ENCODE measurements at places on chromosomes 7 and 10.

DNA sequence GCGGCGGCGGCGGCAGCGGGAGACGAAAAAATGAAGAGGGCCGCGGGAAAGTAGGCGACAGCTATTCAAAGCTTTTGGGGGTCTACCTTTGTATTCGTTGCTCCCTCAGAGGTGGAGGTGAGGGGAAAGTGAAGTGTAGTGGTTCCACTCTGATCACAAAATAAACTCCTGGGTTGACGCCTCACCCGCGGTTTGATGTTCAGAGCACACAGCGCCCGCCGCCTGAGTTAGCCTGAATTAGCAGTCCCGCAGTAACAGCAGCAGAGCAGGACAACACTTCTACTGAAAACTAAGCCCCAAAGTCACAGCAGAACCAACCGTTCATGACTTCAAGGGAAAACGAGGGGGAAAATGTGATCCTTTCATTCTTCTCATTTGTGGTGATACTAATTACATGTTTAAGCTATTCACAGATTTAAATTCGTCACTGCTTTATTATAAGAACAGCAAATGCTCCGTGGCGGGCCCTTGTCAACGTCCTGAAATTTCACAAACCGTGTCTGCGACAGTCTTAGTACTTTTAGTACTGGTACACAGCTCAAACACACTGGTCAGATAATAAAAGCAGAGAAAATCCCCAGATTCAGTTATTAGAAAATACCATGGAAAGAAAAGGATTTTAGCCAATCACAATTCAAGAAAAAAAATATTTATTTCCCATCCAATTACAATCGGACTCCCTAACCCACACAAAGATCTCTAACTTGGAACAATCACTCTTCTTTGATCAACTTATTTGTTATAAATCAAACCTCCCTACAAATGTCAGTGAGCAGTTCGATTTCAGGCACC lies 563 bp upstream of the JMJD1C start:
- peak; percentile 56 for DNase-seq

- no peak for DNase-seq
These were observed 36.1 kb downstream of the DNAJB12 start for GRCh38 chr10:72318418-72319262.

GRCh38 chr7:101650579-101651081 lies 21.5 kb upstream of the MYL10 start:
- no peak for DNase-seq

GRCh38 chr7:148563583-148564274 lies 26.8 kb upstream of the C7orf33 start:
- no peak for DNase-seq

All from NCI-H2227 treated with DMSO at 0.1 percent for 48 hours (cell line).